ENCODE measurements at places on chromosomes 5 and 9. TPM values are rescaled to one million over a fixed set of nuclear protein-coding genes. Genes with fewer than 3 reads are reported as not detected.

IL3 gene
- 1.3 TPM for total RNA-seq

PCDHB13 gene
- total RNA-seq = 0.08 TPM

TIMD4 gene
- 8.5 TPM for total RNA-seq

MEIKIN gene
- total RNA-seq = 4.2 TPM

SUSD3 gene
- total RNA-seq = 78.8 TPM

P4HA2 gene
- total RNA-seq = 0.37 TPM

DPH7 gene
- total RNA-seq = 49.9 TPM

BRD3OS gene
- total RNA-seq = 18.4 TPM

PCDHA4 gene
- not detected for total RNA-seq

OR2K2 gene
- not detected for total RNA-seq

MPDZ gene
- total RNA-seq = 0.07 TPM

PLAC8L1 gene
- total RNA-seq = 0.63 TPM

PDZD2 gene
- not detected for total RNA-seq
